ENCODE measurements at places on chromosomes 16 and 17.

- DNase-seq, result no peak
These were observed 77.3 kb downstream of the ZDHHC7 start for GRCh38 chr16:84933774-84934631.

DNA sequence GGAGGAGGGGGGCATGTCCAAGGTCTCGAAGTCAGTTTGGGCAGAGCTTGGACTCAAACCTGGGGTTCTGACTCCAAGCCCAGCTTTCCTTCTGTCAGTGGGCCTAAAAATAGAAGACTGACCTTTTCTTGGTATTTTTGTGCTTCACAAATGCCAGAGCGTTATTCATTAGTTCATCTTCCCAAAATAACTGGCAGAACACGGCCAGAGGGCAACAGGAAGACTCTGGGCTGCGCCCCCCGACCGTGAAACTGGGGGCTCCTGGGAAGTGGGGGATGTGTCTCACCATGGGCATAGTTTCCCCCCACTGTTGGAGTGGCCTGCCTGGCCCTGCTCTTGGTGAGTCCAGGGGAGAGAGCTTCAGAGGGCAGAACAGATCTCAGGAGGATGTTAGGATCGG lies 94.0 kb downstream of the SOCS1 start:
- no peak for DNase-seq

- DNase-seq, result no peak
These were observed 222.1 kb downstream of the SOX9 start for GRCh38 chr17:72342627-72343527.

GRCh38 chr17:7742729-7743128 lies 25.2 kb downstream of the DNAH2 start:
- no peak for DNase-seq

GRCh38 chr17:32141258-32141657 lies 1.0 kb upstream of the RHOT1 start:
- DNase-seq, result peak; percentile 13

- DNase-seq, result no peak
These were observed 231.9 kb upstream of the SALL1 start for GRCh38 chr16:51382940-51383339.

DNA sequence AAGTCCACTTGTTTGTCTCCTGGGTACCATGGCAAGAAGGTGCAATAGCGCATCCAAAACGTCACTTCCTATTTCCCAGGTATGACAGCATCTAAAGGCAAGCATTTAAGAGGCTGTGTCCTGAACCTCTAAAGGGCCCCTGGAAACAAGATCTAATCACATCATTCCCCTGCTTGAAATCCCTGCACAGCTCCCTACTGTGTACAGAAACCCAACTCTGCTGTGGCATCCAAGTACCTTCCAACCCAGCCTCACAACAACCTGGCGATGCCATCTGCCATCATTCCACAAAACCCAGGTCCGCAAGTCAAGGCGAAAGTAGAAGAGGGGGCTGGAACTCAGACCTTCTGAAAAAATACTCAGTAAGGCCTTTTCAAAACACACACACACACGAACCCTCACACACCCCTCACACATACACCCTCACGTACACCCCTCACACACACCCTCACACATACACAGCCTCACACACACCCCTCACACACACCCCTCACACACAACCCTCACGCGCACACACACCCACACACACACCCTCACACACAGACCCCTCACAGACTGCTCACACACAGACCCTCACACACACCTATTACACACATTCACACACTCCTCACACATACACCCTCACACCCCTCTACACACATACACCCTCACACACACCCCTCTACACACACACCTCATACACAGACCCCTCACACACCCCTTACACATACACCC lies 24.5 kb downstream of the C17orf67 start:
- DNase-seq, result no peak

GRCh38 chr16:7420079-7420478 lies 87.4 kb downstream of the RBFOX1 start:
- DNase-seq, result no peak

- no peak for DNase-seq
These were observed 83.0 kb upstream of the TBC1D3K start for GRCh38 chr17:37841232-37841631.

GRCh38 chr17:50206604-50207293 lies 5.3 kb upstream of the COL1A1 start:
- DNase-seq, result no peak

- DNase-seq, result no peak
These were observed 86.5 kb upstream of the LHX1 start for GRCh38 chr17:36850790-36851189.

- no peak for DNase-seq
These were observed 20.2 kb downstream of the METTL22 start for GRCh38 chr16:8641671-8642070.

All from stimulated activated CD4-positive, alpha-beta T cell treated with anti-CD3 and anti-CD28 coated beads, Interleukin-4, amount 100 ng/mL, for 4 hours (primary cell).